ENCODE measurements at places on chromosomes 12 and 14. TPM values are rescaled to one million over a fixed set of nuclear protein-coding genes. Genes with fewer than 3 reads are reported as not detected.

- DNase-seq = no peak
Measured at GRCh38 chr14:101925152-101925551, 39.2 kb upstream of the DYNC1H1 start.

- no peak for DNase-seq
Measured at GRCh38 chr14:66383257-66383656, 102.9 kb upstream of the CCDC196 start.

GRCh38 chr14:59869381-59870255 is 958 bp downstream of the RTN1 start:
- DNase-seq = no peak

- DNase-seq = no peak
Measured at GRCh38 chr14:101588286-101588975, 27.1 kb downstream of the DIO3 start.

DNA sequence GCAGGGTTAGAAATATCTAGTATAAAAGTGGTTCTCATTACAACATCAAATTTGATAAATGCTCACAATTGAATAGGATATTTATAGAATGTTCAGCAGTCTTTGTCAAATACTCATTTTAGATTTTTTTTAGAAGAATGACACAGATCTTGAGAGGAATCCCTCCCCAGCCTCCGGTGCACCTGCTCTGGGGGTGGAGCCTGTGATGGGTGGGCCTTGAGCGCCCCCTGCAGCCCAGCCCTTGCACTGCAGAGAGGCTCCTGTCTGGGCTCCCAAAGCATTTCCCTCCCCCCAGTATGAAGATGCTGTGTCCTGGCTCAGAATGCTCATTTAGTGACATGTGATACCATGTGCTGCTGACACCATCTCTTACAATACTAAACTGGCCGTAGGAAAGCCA is 792.3 kb downstream of the TMEM121 start:
- DNase-seq = no peak

- no peak for DNase-seq
Measured at GRCh38 chr14:97945631-97946030, 1148.4 kb downstream of the VRK1 start.

DNA sequence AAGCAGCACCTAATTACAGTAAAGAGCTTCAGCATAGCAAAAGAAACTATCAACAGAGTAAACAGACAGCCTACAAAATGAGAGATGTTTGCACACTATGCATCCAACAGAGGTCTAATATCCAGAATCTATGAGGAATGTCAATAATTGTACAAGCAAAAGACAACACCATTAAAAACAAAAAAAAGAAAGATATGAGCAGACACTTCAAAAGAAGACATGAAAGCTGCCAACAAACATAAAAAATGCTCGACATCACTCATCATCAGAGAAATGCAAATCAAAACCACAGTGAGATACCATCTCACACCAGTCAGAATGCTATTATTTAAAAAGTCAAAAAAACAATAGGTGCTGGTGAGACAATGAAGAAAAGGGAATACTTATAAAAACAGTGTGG is 273.1 kb downstream of the TMTC2 start:
- DNase-seq = no peak

DNA sequence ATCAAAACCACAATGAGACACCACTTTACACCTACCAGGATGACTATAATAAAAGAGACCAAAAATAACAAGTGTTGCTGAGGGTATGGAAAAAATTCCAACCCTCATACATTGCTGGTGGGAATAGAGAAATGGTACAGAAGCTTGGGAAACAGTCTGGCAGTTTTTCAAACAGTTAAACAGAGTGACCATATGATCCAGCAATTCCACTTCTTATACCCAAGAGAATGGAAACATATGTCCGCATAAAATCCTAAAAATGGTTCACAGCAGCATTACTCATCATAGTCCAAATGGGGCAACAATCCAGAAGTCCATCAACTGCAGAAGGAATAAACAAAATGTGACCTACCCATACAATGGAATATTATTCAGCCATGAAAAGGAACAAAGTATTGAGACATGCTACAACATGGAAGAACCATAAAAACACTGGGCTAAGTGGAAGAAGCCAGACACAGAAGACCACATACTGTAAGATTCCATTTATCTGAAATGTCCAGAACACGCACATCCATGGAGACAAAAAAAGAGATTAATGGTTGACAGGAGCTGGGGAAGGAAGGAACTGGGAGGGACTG is 44.5 kb downstream of the CHGA start:
- DNase-seq = no peak

GRCh38 chr12:6950401-6950801 is 755 bp upstream of the PTPN6 start:
- no peak for DNase-seq

DNA sequence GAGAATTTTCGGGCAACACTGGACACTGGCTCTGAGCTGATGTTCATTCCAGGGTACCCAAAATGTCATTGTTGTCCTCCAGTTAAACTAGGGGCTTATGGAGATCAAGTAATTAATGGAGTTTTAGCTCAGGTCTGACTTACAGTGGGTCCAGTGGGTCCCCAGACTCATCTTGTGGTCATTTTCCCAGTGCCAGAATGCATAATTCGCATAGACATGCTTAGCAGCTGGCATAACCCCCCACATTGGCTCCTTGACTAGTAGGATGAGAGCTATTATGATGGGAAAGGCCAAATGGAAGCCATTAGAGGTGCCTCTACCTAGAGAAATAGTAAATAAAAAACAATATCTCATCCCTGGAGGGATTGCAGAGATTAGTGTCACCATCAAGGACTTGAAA is 818.9 kb downstream of the TMTC2 start:
- no peak for DNase-seq

Gene A2M
- 688 TPM for total RNA-seq

Gene ART4
- 1.5 TPM for total RNA-seq

Gene TMEM233
- 2.4 TPM for total RNA-seq

Gene ATL1
- 8.8 TPM for total RNA-seq

Gene AMDHD1
- 0.39 TPM for total RNA-seq

Gene GOLGA5
- total RNA-seq = 33.2 TPM

Gene KRT81
- total RNA-seq = not detected

Gene DEPDC4
- 1.4 TPM for total RNA-seq

Gene TNS2
- total RNA-seq = 198 TPM

Gene M6PR
- 181 TPM for total RNA-seq
